SJSA1 (cell line): ENCODE measurements at places on chromosomes 2 and 18. TPM values are rescaled to one million over a fixed set of nuclear protein-coding genes. Genes with fewer than 3 reads are reported as not detected.

Gene KCNK3
- not detected in 2 replicates for total RNA-seq

DNA sequence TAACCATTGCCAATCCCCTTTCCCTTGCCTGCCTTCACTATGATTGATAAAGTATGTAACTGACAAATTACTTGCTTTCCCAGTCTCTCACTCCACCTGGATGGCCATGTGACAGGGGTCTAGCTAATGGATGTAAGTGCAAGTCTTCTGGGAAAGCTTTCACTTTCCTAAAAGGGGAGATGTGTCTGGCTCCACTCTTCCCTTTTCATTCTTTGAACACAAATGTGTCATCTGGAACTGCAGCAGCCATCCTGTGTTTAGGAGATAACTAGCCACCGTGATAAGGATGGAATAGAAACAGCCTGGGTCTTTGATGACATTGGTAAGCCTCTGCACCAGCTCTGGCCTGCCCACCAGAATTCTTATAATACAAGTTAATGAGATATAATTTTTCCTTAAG lies 38.2 kb downstream of the SNRPD1 start:
- peaks cover 16% of the 10 kb centered on the region for H3K36me3 ChIP-seq
- no peak for DNase-seq
- H3K27ac ChIP-seq = no peak overlapping the region
- no peaks in the 10 kb centered on the region for H3K27me3 ChIP-seq
- H3K4me3 ChIP-seq = no peak overlapping the region

Gene SLC4A5
- 0.08 TPM in 1 of 2 replicates, not detected in the other for total RNA-seq

- no peak for DNase-seq
- no peak overlapping the region for H3K27ac ChIP-seq
- no peaks in the 10 kb centered on the region; the same call in 1 of the 2 replicates for H3K27me3 ChIP-seq
Measured at GRCh38 chr18:28412521-28412920, 235.6 kb upstream of the CDH2 start.

- H3K4me3 ChIP-seq = no peak overlapping the region
- no peaks in the 10 kb centered on the region for H3K36me3 ChIP-seq
- H3K27me3 ChIP-seq = no peaks in the 10 kb centered on the region
- H3K27ac ChIP-seq = no peak overlapping the region
Measured at GRCh38 chr18:27771571-27771970, 405.4 kb downstream of the CDH2 start.

DNA sequence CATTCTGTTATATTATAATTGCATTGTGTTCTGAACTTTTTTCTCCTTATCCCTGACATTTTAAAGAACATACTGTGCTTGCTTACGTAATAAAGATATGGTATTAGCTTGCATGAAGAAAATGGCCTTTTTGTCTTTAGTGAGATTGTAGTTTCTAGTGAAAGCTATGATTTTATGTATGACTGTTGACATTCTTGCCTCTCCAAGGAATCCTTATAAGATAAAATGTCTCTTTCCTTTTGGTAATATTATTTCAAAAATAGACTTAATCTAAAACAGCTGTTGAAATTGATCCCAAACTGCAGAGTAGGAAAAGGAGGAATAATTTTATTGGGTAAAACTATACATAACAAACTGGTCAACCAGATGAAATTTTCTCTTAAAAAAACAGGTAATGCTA lies 40.8 kb upstream of the CCDC102B start:
- H3K4me3 ChIP-seq = no peak overlapping the region
- DNase-seq = no peak
- no peak overlapping the region for H3K27ac ChIP-seq
- H3K27me3 ChIP-seq = no peaks in the 10 kb centered on the region
- H3K4me1 ChIP-seq = no peaks in the 10 kb centered on the region

DNA sequence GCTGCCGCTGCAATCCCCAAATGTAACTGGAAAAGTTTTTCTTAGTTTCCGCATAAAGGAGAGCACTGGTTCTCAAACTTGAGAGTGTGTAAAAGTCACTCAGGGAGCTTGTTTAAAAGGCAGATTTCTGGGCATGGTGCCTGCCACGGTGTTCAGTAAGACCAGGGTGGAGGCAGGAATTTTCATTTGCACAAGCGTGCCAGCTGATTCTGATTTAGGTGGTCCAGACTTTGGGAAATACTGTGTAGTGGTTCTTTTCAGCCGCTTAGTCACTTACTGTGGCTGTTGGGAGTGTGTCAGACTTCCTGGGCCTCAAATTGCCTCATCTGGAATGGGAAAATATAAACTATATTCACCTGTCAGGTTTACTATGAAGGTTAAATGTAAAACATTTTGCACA lies 788 bp downstream of the ARMC9 start:
- peak overlapping the region; percentile 85 for H3K4me3 ChIP-seq
- peaks cover 32% of the 10 kb centered on the region for H3K4me1 ChIP-seq
- peak overlapping the region; percentile 7; the same call in 1 of the 2 replicates for H3K27ac ChIP-seq
- no peaks in the 10 kb centered on the region for H3K27me3 ChIP-seq

DNA sequence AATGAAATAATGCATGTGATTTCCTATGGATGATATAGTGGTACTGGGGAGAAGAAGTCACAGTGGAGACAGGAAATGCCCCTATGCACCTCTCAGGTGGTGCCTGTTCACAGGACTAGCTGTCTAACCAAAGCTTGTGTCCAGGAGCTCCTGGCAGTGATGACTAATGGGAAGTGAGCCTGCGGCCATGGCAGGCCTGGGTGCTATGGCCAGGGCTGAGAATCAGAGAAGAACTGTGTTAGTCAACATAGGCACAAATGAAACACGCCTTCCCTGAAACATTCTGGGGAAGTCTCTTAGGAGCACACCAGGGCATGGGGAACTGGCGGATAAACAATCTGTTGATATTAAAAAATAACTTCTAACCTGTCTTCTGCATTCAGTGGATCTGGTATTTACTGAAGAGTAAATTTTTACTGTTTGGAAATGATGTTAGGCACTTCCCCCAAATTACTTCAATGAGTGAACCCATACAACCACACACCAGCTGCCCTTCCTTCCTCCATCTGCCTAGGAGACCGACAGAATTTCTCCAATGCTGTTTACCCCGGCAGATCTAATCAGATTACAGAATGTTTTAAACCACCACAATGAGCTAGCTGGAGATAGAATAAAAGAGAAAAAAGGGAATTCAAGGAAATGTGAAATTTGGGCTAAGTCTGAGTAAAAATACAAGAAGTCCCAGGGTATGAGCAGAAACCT lies 67.4 kb downstream of the MEP1B start:
- H3K27me3 ChIP-seq = no peaks in the 10 kb centered on the region
- no peak overlapping the region for H3K27ac ChIP-seq
- H3K4me1 ChIP-seq = no peaks in the 10 kb centered on the region

Gene SDC1
- 75.2 and 117 TPM in 2 replicates for total RNA-seq

Gene IL1RN
- not detected in 2 replicates for total RNA-seq

DNA sequence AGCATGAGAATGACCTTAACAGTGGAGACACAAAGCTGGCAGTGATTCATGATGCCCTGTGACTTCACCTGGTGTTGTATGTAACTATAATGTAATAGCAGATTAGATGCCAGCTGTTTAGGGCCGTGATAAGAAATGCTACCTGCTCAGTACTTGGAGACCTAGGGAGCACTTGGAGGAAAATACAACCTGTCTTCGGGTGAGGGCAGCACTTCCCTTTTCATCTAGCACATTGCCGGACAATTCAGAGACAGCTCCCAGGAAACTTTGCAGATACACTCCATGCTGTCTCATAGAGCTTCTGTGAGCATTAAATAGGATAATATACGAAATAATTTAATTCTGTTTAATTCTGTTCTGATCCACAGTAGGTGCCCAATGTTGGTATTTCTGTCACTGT lies 668.5 kb downstream of the TSN start:
- no peaks in the 10 kb centered on the region for H3K36me3 ChIP-seq
- DNase-seq = no peak
- H3K4me1 ChIP-seq = no peaks in the 10 kb centered on the region
- H3K4me3 ChIP-seq = no peak overlapping the region

GRCh38 chr2:134027980-134028379 lies 225.9 kb upstream of the MGAT5 start:
- no peaks in the 10 kb centered on the region for H3K36me3 ChIP-seq
- DNase-seq = no peak
- no peaks in the 10 kb centered on the region for H3K27me3 ChIP-seq
- no peak overlapping the region for H3K27ac ChIP-seq
- no peaks in the 10 kb centered on the region for H3K4me1 ChIP-seq

DNA sequence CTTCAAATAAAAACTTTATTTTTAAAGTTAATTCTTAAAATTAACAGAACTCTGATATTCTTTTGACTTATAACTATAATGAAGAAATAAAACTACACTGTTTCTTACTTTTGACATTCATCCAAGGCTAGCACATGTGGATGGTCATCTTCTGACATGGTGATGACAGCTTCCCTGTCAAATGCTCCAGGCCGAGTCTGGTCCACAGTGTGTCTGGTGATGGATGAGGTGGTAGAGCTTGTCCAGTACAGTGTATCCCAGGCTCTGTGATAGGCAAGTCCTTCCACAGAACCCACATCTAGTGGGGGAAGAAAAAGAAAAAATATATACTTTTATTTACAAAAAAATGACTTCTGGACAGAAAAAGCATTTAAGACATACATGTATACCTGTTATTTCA lies 1529.5 kb downstream of the LRP1B start:
- H3K27me3 ChIP-seq = no peaks in the 10 kb centered on the region
- no peak overlapping the region for H3K4me3 ChIP-seq
- no peak overlapping the region for H3K27ac ChIP-seq
- H3K36me3 ChIP-seq = no peaks in the 10 kb centered on the region
- no peaks in the 10 kb centered on the region for H3K4me1 ChIP-seq
- no peak for DNase-seq

DNA sequence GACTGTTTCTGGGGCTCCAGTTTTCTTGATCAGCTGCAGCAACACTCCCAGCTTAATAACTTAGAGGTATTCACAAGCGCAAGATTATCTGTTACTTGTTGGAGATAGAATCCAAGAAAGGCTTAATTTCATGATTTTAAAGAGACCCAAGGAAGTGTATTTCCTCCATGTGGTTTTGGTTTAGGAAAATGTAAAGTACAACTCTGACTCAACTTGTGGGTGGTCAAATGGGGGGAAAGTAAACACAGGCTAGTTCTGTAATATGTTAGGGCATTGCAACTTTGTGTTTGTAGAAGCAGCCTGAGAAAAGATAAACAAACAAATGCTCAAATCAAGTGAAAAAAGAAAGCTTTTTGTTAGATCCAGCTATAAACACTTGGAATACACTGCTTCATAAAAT lies 90.1 kb upstream of the COL3A1 start:
- H3K27ac ChIP-seq = peak overlapping the region; percentile 40
- no peak overlapping the region for H3K4me3 ChIP-seq
- H3K4me1 ChIP-seq = peaks cover 12% of the 10 kb centered on the region
- no peaks in the 10 kb centered on the region for H3K27me3 ChIP-seq

Gene CYP1B1
- 5.6 and 9.8 TPM in 2 replicates for total RNA-seq
